ENCODE measurements at places on chromosomes 13 and 19.

- no peak for DNase-seq
These were observed 177.5 kb downstream of the ABCC4 start for GRCh38 chr13:95123726-95124125.

- no peak for DNase-seq
These were observed 18.6 kb upstream of the RASA3 start for GRCh38 chr13:114151031-114151430.

- no peak for DNase-seq
These were observed 50.3 kb upstream of the TUBGCP3 start for GRCh38 chr13:112638157-112638750.

DNA sequence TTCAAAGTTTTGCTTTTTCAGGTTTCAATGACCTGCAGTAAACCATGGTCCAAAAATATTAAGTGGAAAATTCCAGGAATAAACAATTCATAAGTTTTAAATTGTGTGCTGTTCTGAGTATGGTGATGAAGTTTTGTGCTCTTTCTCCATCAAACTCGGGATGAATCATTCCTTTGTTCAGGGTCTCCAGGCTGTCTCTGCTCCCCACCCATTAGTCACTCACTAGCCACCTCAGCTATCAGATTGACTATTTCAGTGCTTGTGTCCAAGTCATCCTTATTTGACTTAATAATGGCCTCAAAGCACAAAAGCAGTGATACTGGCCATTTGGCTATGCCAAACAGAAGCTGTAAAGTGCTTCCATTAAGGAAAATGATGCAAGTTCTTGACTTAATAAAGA, 1140.4 kb downstream of the EFNB2 start:
- no peak for DNase-seq

DNA sequence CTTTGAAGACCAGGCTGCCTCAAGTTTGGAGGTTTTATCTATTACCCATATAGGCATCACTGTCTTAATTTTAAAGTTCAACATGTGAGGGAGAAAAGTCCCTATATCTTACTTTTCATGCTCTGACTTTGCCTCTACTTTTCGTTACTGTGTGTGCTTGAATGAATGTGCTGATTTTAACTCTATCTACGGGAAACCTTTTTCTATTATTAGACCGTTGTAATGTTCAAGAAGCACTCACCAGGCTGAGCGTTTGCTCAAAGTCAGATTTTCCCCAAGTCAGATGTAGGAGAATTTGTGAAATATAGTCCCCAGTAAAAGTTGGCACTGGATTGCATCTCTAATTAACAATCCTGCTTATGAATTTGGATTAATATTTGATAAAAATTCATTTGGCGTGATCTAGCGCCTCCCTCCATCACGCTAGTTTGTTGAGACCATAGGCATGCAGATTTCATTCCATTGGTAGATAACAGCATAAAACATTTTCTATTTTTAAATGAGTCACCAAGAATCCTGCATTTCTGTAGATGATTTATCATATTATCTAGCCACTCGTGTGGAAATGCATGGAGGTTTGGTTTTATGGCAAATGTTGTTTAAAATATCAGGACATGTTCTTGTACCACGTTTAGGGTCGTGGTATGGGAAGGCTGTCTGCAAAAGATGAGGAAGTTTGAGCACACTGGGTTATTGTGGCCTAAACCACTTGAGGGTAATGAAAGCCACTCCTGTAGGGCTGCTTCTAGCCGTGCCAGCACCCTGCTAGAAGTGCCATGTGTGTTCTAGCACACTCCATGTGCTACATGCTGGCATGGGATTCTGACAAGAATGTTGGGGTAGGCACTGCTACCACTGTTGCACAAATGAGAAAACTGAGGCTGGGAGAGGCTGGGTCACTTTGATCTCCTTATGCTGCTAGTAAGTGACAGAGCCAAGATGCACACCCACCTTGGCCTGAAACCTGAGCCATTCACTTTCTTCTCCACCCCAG, 179.4 kb downstream of the FGF9 start:
- no peak for DNase-seq

DNA sequence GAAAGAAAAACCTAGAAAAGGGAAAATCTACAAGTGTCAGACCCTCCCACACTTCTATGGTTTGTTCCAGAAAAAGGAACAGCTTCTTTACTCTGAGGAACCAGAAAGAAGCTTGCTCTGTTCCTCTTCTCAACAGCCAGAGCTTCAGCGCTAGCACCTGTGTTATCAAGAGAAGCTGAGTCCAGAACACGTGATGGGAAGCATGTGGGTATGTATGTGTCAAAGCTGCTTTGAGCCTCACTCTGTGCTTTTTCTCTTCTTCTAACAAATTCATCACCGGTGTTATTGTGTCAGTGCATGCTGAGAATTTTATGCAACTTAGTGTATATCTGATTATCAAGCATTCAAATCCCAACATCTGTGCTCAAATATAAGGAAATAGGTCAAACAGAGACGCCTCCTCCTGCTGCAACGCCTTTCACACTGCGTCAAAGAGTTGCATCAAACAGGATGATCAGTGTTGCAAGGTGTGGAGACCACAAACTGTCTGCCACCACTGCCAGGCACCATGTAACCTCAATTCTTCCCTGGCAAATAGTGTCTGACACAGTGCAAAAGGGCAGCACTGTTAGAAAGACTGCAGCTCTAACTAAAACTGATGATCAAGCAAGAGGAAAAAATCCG, 83.9 kb downstream of the LRRC63 start:
- DNase-seq: peak; percentile 51

DNA sequence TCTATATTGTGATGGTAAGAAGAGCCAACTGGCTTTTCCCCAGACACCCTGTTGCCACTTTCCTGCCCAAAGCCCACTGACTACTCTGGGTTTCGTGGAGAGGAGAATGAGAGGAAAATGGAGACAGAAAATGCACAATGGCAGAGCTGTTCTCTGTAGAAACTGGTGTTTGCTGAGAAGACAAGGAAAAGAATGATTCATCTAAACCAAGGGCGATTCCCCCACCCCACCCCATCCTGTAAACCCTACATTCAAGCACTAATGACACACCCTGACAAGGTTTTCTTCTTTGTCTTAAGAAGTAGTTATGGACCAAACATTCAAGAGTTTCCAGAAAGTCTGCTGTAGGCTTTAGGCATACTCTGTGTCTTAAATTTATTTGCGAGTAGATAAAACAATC, 68.8 kb downstream of the DOCK9 start:
- DNase-seq: no peak

DNA sequence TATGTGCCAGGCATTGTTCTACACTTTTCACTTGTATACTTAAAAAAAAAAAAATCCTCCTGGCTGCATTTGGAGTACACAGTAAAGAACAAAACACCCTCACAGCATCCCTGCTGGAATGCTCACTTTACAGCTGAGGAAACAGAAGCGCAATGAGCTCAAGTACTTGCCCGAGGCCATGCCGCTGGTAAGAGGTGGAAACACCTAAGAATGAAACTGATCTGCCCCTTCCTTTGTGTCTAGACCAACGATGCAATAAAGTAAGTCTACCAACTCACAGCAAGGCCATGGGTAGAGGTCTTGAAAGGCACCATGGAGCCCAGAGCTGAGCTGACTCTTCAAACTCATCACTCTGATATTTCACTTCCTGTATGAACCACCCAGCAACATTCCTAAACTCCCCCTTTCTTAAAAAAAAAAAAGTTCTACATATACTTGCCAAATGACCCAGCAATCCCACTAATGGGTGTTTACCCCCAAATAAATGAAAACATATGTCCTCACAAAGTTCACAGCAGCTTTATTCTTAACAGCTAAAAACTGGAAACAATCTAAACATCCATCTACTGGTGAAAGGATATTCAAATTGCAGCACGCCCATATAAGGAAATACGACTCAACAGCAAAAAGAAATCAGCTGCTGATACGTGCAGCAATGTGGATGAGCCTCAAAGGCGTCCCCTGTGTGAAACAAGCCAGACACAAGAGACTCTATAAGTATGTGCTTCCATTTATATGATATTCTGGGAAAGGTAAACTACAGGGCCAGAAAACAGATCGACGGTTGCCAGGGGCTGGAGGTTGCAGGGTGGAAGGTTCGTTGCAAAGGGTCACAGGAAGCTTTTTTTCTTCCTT, 236.6 kb upstream of the MAB21L1 start:
- DNase-seq: no peak

GRCh38 chr13:98563071-98563470, 13.8 kb downstream of the STK24 start:
- peak; percentile 23 for DNase-seq

GRCh38 chr19:38057959-38058690, 151.1 kb downstream of the SIPA1L3 start:
- DNase-seq: no peak

GRCh38 chr13:36606060-36606459, 67.8 kb upstream of the SERTM1 start:
- no peak for DNase-seq

- DNase-seq: no peak
These were observed 285.0 kb upstream of the SLC10A2 start for GRCh38 chr13:103351035-103351828.

- no peak for DNase-seq
These were observed 254.3 kb upstream of the PRR20A start for GRCh38 chr13:56886398-56886797.

- no peak for DNase-seq
These were observed 749.4 kb downstream of the UQCRFS1 start for GRCh38 chr19:28463493-28464053.

DNA sequence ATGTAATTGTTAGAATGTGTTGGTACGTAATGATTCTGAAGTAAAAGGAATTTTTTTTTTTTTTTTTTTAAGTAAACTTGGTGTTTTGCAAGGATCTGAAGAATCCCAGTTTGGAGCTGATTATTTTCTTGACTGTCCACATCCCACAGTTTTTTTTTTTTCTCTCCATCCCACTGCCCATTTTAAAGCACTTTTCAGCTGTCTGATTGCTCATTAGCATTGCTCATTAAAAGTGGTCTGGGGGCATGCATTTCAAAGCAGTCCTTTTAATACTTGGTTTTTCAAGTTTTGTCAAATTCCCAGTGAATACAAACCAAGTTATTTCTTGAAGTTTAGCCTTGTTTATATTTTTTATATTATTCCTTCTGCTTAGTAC, 44.1 kb downstream of the SLAIN1 start:
- DNase-seq: no peak

DNA sequence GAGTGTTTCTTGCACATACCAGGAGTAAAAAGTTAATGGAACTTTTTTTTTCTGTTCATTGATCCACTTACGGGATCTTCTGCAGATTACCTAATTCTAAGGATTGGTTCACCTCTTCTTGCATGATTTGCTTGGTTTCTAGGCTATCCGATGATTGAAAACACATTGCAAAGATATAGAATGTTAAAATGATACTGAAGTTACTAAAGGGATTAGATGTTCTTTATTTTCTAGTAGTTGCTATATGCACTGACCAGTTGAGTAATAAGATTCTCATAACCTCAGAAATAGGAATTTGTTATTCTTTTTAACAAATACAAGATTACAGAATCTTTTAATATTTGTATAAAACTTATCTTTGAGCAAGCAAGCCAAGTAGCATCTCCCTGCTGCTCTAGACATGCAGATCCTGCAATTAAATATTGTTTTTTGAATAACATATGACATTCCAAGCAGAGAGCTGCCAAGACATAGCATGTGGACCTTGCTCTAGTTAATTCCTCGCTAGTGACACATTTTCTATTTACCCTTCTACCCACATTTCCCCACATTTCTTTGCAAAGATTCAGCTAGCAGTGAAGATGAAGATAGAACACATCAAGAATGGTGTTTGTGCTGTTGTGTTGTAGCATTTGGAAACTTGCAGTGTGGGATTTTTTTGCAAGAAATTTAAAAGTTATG, 51.7 kb upstream of the RNF113B start:
- DNase-seq: no peak

Data from T-helper 9 cell (primary cell).